ENCODE measurements at places on chromosomes 4 and X.

DNA sequence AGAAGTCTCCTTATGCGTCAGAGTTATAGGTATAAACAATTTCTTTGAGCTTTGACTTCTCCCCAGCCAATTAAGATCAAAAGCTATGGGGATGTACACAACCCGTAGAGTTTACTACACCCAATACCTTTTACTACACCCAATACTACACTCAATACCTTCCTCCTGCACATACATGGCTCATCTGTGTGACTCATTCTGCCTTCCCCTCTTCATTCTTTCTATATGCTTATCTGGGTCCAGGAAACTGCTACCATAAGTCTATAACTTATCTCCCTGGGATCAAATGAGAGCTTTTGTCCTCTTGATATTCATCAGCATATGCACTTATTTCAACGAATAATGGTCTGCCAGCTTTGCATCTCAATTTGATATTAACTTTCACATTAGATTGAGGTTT is 28.2 kb downstream of the ANKRD50 start:
- DNase-seq = no peak

DNA sequence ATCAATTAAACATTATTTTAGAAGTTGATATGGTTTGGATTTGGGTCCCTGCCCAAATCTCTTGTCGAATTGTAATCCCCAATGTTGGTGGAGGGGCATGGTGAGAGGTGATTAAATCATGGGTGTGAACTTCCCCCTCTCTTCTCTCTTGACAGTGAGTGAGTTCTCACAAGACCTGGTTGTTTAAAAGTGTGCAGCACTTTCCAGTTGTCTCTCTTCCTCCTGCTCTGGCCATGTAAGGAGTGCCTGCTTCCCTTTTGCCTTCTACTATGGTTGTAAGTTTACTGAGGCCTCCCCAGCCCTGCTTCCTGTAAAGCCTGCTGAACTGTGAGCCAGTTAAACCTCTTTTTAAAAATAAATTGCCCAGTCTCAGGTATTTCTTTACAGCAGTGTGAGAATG is 141.4 kb downstream of the GALNTL6 start:
- DNase-seq = no peak

DNA sequence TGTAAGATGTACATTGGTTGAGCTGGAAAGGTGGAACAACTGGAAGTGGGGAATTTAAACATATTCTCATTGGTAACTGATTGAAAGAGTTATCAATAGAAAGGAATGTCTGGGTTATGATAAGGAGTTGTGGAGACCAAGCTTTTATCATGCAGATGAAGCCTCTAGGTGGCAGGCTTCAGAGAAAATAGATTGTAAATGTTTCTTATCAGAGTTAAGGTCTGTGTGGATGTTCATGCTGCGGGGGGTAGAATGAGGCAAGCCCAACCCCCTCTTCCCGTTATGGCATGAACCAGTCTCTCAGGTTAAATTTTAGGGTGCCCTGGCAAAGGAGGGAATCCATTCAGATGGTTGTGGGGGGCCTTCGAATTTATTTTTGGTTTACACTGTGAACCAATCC is 16.0 kb downstream of the ARSD start:
- DNase-seq = no peak

DNA sequence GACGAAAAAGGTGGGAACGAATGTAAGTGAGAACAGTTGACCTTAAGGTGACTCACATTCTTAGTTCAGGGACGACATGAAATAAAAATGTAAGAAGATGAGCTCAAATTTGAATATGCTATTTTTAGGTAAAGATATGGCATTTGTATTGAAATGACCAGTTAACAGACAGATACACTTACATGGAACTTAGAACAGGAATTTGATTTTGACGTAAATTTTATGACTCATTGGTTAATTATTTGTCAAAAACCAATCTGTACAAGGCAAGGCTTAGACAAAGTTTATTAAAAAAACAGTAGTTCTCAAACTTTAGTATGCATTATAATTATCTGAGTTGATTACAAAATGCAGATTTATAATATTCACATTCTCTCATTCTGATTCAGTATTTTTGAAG is 469.4 kb downstream of the CFAP47 start:
- DNase-seq = no peak

- no peak for DNase-seq
Observed at GRCh38 chrX:63354484-63354883, 3.4 kb upstream of the SPIN4 start.

- DNase-seq = no peak
Observed at GRCh38 chr4:128604840-128605239, 204.7 kb upstream of the JADE1 start.

- DNase-seq = no peak
Observed at GRCh38 chr4:12691168-12691567, 793.0 kb downstream of the RAB28 start.

DNA sequence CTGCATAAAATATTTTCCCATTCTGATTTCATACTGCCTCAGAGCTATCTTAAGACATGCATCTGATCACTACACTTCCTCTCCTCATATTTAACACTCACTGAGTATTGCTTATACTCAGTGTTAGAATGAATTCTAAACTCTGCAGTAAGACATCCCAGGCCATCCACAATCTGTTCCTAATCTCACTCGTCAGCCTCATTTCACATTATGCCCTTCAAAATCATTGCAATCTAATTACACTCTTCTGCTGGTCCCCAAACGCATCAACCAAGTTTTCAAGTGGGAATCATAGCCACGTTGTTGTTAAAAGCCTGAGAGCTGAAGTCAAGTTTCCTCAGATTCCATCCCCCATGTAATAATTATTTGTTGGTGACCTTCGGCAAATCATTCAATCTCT is 1177.9 kb downstream of the ARAP2 start:
- no peak for DNase-seq

GRCh38 chr4:185093603-185094002 is 49.5 kb upstream of the SLC25A4 start:
- no peak for DNase-seq

GRCh38 chr4:74768857-74769525 is 25.3 kb downstream of the BTC start:
- no peak for DNase-seq

- DNase-seq = no peak
Observed at GRCh38 chrX:110318664-110318968, 731 bp upstream of the AMMECR1 start.

GRCh38 chr4:167956676-167957075 is 135.7 kb upstream of the ANXA10 start:
- no peak for DNase-seq
